B cell (primary cell): ENCODE measurements at places on chromosomes 2 and 18. TPM values are rescaled to one million over a fixed set of nuclear protein-coding genes. Genes with fewer than 3 reads are reported as not detected.
A peak's percentile ranks its signal among the peaks of the same experiment; 100 is the strongest.

GRCh38 chr2:207497596-207497995 is 32.2 kb upstream of the CREB1 start:
- no peak for DNase-seq

DNA sequence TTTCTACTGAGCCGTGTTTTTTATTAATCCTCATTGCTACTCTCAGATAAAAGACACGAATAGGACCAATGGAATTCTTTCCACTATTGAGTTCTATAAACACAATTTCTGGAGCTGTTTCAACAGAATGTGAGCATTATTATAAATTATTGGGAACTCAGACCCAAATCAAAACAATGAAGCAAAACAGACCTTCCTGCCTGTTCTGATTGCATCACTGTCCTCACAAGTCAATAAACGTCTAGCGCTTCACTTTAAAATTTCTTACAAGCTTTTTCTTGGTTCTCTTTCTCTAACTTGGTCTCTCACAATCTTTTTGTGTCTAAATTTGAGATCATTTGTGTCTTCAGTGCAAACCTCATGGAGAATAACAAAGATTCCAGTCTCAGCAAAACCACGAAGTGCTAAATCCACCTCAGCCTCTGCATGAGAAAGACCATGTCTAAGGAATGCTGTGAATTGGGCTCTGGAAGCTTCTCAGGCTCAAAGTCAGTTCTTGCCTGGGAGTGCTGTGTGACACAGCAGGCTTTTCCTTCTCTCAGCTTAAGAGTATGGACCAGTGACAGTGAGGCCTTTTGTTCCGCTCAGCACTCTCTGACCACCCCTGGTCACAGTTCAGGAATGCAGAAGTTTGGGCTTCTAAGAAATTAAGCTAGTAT is 22.8 kb downstream of the ARHGAP28 start:
- no peak for DNase-seq

GRCh38 chr2:236610991-236611821 is 41.6 kb downstream of the ACKR3 start:
- DNase-seq: no peak

DNA sequence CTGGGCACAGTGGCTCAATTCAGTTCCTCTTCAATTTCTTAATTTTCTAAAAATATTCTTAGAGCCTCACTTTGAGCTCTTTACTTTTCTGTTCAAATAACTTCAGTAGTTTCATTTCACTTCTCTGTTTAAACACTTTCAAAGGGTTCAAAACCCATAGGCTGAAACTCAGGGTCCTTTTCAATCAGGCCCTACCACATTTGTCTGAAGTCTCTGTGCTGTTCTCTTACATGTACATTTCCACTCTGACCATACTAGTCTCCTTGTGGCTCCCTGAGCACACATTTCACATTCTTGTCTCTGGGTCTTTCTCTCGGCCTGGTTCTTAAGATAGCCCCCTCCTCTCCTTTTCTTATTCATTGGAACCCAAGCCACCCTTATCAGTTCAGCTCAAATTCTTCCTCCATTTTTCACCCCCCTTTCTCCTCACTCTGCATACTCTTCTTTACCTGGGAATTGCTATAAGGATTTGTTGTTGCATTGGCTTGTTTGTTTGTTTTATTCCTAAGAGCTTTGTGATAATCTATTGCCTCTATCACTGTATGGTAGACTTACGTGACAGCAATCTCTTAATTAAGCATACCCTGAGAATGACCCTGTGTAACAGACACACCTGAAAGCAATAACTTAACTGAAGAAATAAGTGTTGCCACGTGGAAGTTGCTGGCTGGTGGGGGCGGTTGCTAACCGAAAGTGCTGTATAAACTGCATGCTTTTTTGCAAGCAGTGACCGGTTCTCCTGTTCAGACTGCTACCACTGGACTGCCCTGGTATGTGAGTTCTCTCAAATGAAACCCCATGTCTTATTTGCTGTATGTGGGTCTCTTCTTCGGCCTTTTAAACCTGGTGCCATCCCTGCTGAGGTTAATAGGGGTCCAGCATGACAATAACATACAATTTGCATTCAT is 27.7 kb upstream of the ACADL start:
- no peak for DNase-seq

GRCh38 chr2:63654959-63655358 is 66.2 kb downstream of the MDH1 start:
- DNase-seq: no peak

DNA sequence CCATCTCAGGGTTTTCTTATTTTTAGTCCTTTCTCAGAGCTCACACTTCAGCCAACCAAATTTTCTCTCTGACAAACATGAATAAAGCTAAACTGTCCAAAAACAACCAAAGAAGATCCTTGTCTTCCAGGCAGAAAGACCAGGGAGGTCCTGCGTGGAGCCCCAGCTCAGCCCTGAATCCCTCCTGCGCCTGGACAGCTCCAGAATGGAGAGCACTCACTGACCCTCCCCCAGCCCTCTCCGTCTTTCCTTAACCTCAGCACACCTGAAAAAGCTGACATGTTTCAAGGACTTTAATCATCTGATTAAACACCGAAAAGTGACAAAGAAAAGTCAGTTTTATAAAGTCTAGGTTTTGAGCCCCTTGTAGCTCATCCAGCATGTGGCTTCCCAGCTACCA is 22.9 kb upstream of the GNAL start:
- DNase-seq: no peak

GRCh38 chr18:69161383-69162028 is 239.2 kb upstream of the DOK6 start:
- no peak for DNase-seq

- DNase-seq: peak; percentile 88
These were observed 24.4 kb downstream of the NFE2L2 start for GRCh38 chr2:177239932-177240630.

DNA sequence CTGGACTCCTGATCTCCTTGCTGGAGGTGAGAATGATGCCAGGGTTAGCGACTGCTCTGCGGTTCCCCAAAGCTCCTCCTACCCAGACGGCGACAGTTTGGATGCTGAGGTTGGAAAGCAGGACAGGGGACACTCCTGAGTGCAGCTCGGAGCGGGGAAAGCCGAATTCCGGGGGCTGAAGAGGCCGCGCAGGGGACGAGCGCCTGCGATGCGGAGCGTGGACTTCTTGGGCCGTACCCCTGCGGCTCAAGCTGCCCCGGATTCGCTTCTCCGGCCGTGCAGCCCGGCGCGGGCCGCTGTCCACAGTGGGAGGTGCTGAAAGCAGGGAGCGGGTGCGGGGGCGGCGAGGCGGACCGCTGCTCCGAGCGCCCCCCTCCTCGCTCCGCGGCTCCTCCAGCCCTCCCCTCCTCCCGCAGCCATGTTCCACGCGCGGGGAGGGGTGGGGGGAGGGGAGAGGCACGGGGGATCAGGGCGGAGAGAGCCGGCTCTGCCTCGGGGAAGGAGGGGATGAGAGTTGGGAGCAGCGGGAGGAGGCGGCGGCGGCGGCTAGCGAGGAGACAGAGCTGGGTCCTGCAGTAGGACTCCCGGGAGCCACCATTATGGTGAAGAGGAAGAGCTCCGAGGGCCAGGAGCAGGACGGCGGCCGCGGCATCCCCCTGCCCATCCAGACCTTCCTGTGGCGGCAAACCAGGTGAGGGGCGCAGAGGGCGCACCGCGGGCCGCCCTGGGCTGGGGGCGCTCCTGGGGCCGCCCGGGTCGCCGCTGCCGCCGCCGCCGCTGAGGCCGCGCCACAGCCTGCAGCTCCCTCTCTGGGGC is at the start of gene UNC80:
Gene UNC80, plus strand, starts transcription at position 359 of the 816 bp plus-strand sequence. Its CDS starts 241 bp downstream, at position 600.
- no peak for DNase-seq

GRCh38 chr2:239528146-239528545 is 127.3 kb upstream of the HDAC4 start:
- no peak for DNase-seq

DNA sequence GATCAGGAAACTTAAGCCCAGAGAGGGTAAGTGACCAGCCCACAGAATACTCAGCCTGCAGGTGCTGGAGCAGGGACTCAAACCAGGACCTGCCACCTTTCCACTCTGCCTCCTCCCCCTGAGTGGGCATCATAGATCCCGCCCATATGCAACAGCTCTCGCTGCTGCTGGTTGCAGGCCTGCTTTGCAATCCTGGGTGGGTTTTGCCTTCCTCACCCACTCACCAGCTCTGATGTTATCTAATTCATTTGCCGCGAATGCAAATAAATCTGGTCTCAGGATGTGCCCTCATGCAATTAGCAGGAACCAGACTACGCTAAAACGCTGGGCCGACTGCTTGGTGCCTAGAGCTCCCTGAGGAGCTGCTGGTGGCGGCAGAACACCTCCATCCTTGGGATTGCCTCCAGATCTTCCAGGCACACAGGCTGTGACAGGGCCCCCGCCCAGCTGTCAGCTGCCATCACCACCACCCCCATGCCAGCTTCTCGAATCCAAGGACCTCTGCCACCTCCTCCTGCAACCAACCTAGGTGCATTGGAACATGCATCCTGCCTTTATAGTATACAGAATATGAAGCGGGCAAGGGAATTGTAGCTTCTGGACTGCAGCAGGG is 28.8 kb downstream of the CNGA3 start:
- no peak for DNase-seq

- no peak for DNase-seq
These were observed 135.7 kb downstream of the OTX1 start for GRCh38 chr2:63186331-63186730.

- no peak for DNase-seq
These were observed 72.9 kb downstream of the CIB4 start for GRCh38 chr2:26568076-26568890.

- no peak for DNase-seq
These were observed 309.5 kb upstream of the LYPD1 start for GRCh38 chr2:132979339-132980093.

GRCh38 chr2:85485815-85486214 is 53.2 kb upstream of the MAT2A start:
- no peak for DNase-seq

DNA sequence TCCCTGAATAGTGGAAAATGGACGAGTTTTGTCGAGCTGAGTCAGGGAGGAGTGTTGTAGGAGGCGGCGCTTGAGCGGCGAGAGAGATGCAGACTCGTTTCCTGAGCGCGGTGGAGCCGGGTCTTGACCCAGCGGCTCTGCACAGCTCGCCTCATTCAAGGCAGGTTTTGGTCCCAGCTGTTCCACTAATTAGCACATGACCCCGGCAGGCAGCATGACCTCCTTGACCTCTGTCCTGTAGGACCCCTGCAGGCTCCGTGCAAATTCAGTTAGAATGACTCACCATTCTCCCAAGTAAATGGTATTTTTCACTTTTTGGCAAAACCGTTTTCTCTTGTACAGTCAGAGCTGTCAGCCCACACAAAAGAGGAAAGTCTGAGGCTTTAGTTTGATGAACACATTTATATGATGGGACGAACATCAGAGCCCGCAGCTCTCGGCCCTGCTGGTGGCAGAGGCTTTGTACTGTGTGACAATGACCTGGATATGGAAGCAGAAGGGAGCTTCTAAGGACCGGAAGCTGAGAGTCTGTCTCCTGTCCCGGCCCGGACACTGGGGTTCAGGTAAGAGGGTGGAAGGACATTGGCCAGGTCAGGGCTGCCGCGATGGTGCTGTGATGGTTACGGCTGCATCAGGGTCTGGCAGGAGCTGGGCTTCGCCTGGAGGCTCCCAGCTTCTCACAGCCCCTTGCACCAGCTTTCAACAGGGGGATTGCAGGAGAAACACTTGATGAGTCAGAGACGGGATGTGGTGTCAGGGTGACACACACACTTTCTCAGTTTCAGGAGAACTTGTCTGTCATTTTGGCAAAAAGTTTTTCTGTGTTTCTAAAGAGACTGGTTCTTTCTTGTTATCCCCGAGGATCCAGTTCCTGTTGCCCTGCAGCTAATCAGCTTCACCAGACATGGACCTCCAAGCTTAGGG is 29.9 kb upstream of the ALKAL2 start:
- no peak for DNase-seq

GRCh38 chr2:203533676-203534591 is 1.2 kb downstream of the RAPH1 start:
- peak; percentile 18 for DNase-seq

DNA sequence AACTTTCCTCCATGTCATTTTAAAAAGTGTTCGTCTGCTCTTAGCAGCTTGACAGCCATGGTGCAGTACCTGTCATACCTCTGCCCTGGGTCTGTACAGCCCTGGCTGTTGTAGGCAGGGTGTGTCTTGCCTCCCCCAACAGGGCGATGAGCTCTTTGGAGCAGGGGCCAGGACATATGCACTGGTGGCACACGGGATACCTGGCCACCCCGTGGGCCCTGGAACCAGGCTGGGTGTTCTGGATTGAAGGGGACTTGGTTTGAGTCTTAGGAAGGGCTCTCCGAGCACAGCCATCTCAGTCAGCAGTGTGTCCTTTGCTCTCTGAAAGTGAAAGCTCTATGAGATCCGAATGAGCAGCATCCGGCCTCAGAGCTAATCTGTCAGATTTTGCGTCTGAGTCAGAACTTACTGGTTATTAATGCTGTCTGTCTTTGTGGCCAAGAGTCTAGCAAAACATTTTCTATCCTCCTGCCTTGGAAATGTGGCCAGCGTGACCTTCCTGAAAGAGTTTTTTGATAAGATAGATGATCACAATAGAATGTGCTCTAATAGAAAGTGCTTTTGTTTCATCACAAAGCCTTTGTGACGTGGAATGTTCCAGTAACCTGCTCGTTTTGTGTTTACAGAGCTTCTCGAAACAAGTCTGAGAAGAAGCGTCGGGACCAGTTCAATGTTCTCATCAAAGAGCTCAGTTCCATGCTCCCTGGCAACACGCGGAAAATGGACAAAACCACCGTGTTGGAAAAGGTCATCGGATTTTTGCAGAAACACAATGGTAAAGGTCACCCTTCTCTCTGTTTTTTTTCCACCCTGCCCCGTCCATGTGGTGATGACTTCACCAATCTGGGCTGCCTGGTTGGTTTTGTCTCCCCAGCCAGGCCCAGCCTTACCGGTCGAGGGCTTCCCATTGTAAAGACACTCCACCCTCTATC is 77.3 kb upstream of the RPL31 start:
- no peak for DNase-seq

- peak; percentile 57 for DNase-seq
These were observed 1.1 kb downstream of the RNF103 start for GRCh38 chr2:86622519-86623042.

DNA sequence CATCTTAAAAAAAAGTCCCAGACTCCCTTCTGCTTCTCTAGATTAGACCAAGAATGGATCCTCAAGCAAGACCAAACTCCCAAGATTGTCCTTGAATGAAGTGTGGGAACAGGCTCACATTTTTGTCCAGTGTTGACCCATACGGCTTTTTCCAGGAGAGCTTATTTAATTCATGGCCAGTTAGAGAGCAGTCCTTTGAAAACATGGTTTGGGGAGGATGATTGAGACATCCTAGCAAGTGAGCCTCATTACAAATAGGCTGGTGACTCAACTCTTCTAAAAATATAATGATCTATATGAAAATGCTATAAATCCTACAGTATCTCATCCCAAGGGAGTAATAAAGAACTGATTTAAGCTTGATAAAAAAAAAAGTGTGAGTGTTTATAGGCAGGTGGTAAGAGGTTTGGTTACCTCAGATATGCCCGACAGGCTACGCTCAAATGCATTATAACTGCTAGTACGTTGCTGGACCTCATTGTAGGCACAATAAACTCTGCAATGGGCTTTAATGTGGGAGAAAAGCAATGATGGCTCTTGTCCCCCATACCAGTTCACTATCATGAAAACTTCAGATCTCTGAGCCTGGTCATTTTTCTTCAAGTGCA is 17.0 kb downstream of the ANKRD29 start:
- no peak for DNase-seq

Gene AQP12B
- total RNA-seq: not detected in 2 replicates

Gene ASXL3
- total RNA-seq: 0.02 TPM in 1 of 2 replicates, not detected in the other

Gene CRYGD
- not detected in 2 replicates for total RNA-seq

Gene UGT1A8
- total RNA-seq: not detected in 2 replicates

Gene CYP20A1
- 38.5 and 40.8 TPM in 2 replicates for total RNA-seq

Gene TMEM198
- 0.39 TPM in 1 of 2 replicates, not detected in the other for total RNA-seq

Gene UGT1A4
- total RNA-seq: not detected in 2 replicates
